ENCODE measurements at places on chromosomes 6 and 20.

- no peak for DNase-seq
Measured at GRCh38 chr20:59819496-59820203, 113.8 kb downstream of the SYCP2 start.

- DNase-seq: no peak
Measured at GRCh38 chr20:36676701-36677421, 30.9 kb upstream of the SLA2 start.

DNA sequence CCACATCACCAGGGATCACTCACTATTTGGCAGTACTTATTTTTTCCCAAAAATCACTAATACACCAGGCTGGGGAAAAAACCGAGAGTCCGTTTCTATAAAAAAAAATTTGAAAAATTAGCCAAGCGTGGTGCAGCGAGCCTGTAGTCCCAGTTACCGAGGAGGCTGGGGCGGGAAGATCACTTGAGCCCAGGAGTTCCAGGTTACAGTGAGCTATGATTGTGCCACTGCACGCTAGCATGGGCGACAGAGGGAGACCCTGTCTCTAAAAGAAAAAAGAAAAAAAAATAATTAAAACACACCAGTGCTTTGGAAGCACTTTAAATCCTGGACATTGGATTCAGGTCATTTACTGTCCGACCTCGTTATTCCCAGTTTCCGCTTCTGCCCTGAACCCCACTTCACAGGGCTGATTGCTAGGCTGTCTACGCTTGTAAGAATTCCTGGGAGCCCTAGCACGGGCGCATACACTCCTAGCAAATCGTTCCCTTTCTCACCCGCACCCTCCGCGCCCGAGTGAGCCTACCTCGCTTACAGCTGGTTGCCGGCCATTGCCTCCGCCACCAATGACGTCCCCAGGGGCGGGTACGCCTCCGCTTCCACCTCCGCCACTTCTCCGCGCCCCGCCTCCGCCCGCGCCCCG lies at the start of gene TPMT:
TPMT (minus strand) TSS at position 571 of the 643 bp plus-strand sequence. CDS start 5,950 bp downstream, outside the sequence.
- DNase-seq: no peak

DNA sequence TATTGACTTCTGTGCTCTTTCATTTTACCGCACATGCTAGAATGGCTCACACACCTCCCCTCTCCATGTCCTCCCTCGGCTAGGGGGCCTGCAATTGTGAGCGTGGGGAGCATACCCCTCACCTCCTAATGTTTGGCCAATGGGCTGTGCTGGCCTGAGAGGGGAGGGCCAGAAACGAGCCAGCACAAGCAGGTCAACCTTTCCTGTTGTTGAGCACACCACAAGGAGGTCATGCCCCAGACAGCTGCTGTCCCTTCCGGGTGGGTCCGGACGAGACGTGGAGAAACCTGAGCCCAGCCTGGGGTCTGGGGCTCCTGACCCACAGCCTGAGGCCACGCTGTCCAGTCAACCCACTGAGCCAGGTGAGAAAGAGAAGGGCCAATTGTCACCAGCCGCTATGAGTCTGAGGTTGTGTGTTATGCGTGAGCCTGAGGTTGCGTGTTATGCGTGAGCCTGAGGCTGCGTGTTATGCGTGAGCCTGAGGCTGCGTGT lies 77.4 kb downstream of the TTLL2 start:
- no peak for DNase-seq

DNA sequence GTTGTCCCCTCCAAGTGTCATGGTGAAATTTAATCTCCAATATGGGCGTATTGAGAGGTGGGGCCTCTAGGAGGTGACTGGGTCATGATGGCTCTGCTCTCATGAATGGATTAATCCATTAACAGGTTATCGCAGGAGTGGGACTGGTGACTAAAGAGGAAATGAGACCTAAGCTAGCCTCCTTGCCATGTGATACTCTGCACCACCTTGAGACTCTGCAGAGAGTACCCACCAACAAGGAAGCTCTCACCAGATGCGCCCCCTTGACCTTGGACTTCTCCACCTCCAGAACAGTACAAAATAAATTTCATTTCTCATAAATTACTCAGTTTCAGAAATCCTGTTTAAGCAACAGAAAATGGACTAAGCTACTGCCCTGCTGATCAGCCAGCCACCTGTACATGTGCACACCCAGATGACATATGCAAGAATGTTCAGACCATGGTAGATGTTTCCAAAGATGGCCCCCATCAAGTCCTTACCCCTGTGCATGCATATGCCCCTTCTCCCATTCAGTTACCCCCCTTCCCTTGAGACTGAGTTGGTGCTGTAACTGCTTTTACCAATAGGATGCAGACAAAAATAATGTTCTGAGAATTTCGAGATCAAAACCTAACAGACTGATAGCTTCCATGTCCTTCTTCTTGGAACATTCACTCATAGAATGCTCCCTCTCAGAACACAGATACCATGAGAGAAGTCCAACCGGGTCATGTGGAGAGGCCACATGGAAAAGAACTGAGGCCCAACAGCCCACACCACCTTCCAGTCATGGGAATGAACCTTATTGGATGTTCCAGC lies 28.4 kb downstream of the MAP3K5 start:
- DNase-seq: no peak

DNA sequence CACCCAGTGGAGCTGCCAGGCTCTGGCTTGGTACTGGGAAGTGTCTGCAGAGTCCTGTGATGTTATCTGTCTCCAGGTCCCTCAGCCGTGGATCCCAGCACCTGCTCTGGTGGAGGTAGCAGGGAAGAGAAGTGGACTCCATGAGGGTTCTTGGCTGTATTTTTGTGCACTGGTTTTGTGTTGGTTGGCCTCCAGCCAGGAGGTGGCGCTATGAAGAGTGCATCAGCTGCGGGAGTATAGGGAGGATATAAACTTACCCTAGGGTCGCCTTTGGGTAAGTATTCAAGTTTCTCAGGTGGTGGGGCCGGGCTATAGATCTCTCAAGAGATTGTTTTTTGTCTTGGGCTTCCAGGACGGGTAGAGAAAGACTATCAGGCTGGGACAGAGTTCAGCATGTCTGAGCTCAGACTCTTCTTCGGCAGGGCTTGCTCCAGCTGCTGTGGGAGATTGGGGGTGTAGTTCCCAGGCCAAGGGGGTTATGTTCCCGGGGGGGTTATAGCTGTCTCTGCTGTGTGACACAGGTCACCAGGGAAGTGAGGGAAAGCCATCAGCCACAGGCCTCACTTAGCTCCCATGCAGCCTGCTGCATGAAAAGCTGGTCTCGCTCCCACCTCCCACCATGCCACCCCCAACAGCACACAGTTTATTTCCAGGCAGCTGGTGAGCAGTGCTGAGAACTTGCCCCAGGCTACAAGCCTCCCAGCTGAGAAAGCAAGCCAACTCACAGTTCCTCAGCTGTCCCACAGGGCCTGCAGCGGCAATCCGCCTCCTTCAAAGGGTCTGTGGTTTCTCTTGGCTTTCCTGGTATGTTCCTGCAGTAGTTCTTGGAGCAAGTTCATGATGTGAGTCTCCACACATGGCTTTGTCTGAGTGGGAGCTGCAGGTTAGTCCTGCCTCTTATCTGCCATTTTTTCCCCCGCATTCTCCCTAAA lies 115.7 kb downstream of the AIG1 start:
- no peak for DNase-seq

DNA sequence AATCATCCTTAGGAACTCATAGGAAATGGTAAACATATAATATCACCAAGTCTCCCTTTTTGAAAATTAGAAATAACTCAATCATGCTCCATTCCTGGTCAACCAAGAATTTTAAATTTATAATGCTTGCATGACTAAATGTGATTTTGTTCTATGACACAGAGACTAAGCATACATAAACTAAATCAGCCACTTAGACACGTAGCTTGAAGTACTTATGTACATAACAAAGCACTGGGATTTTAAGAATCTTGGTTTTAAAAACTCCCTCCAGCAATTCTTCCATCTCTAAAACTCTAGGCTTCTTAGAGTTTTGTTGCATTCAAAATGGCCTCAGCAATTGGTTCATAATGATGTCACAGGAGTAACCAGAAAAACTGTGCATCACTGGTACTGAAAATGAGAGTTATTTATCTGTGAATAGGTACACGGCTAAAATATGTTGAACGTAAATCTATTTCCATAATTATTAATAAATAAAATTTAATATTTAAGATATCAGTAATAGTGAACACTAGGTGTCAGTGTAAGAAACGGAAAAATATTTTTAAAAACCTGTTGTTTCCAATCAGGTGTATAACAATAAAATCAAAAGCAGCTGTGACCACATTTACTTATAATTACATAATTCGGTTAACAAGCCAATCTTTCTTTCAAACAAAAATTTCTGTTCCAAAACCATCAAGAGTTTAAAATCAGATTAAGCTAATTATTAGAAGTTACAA lies 241.6 kb upstream of the RUNX2 start:
- no peak for DNase-seq

DNA sequence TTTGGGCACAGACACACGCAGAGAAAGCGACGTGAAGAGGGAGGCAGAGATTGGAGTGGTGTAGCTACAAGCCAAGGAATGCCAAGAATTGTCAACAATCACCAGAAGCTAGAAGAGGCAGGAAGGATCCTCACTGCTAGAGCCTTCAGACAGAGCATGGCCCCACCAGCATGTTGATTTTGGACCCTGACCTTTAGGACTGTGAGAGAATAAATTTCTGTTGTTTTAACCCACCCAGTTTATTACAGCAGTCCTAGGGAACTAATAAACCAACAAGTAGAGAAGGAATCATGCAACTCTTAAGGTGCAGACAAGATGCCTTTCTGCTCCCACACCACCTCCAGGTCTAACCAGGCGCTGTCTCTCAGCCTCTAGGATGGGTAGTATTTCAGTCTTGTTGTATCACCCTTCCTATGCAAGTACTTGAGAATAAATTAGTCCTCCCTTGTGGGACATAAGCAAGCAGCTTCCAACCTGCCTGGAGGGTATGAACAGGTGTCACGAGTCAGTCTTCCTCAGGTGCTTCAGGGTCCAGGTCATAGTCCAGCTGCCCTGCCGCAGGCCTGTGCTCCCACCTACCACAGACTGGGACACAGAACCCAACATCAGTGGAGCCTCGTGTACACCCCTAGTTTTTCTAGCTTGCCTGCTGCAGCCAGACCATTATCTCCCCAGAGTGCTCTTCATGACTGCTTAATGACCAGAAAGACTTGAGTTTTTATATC lies 46.4 kb upstream of the CCN2 start:
- DNase-seq: no peak

- no peak for DNase-seq
Measured at GRCh38 chr20:44701858-44702256, 13.3 kb upstream of the CCN5 start.

- DNase-seq: no peak
Measured at GRCh38 chr20:38585404-38586180, 4.6 kb downstream of the ADIG start.

GRCh38 chr6:131893198-131893597 lies 58.0 kb downstream of the CCN2 start:
- no peak for DNase-seq

DNA sequence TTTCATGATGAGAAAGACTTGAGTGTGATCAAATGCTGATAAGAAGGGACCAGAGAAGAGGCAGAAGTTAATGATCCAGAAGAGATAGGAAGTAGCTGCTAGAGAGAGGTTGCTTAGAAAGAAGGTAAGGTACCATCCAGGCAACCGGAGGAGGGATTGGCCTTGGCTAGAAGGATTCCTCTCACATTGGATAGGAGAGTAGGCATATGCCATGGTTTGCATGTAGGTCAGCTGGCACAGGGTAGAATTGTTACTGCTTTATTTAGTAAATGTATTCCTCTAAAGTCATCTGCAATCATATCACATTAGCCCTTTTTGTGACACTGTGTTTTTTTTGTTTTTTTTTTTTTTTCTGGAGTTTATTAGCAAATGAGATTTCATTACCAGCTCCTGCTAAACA lies 580.9 kb upstream of the FLRT3 start:
- DNase-seq: no peak

DNA sequence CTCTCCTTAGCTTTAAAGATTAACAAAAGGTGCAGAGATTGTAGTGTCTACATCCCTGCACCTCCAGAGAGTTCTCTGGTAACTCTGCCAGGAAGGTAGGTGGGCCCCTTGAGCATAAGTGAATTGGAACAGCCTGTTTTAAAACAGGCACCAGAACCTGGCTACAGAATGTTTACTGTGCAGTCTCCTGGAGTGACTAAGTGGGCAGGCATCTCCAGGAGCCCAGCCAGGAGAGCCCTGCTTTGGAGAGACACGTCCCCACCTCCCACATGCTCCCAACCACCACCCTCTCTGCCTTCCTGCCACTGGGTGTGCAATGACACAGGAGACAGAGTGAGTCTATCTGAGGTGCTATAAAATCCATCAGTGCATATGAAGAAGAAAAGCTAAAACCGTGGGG lies 110.3 kb upstream of the EYA4 start:
- no peak for DNase-seq

DNA sequence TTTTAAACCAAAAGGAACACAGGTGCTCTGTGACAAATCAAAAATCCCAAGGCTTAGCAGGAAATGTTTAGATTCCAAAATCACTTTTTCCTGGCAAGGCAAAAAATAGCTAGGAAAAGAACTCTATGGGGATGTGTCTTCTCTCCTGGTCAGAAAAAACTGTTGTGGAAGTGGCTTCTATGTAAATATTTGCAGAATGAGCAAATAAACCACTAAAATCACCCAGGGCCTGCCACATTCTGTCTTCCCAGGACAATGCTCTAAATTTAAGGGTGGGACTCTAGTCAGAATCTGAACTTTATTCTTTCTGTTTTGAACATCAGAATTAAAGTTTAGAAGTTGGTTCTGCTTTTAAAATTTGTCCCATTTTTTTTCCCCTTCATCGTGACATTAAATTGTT lies 29.3 kb downstream of the GCM1 start:
- DNase-seq: no peak

DNA sequence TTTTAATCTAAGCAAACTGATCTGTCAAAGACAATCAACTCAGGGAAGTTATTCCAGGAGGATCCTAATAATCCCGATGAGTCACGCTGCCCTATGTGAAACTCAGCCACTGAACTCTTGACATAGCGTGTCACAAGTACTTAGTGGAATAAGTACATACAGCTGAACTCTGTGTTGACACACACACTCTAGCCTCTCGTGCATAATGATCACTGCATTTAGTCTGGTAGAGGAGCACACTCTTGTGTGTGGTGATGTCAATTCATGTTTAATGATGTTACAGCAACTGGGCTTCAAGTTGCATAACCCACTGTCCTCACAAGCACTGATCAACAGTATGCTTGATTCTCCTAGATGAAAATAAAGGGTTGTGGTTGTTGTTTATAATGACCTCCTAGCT lies 148.3 kb downstream of the HACE1 start:
- no peak for DNase-seq

GRCh38 chr20:58652606-58653294 lies 1.7 kb downstream of the STX16 start:
- no peak for DNase-seq

DNA sequence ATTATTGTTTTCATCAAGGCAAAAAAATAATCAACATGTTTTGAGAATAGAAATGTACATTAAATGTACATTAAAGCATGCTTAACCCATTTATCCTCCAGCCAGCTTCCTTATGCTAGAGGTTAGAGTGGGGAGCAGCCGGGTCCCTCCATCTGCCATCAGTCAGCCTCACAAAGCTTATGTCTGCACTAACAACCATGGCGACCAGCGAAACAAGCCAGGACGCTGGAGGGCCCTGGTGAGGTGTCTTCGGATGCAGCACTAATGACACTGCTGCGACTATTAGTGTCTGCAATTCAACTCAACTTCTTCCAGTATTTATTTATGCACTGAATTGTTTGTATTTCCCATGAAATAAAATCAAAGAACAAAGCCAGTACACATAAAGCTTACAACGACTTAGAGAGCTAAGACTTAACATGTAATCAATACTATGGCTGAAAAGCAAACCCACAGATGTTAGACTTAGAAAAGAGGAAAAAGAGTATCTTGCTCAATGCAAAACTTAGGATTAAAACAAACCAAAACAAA lies 6.8 kb downstream of the CLDN20 start:
- no peak for DNase-seq

- no peak for DNase-seq
Measured at GRCh38 chr6:29509711-29510110, 22.0 kb upstream of the MAS1L start.

Data from GM20000 (cell line).